HCT116 (cell line): ENCODE measurements at places on chromosomes 13 and 19.

GRCh38 chr13:96460609-96461008 is 370.7 kb downstream of the HS6ST3 start:
- no peak for DNase-seq

- no peak for DNase-seq
Observed at GRCh38 chr19:307793-308420, 16.7 kb upstream of the PLPP2 start.

DNA sequence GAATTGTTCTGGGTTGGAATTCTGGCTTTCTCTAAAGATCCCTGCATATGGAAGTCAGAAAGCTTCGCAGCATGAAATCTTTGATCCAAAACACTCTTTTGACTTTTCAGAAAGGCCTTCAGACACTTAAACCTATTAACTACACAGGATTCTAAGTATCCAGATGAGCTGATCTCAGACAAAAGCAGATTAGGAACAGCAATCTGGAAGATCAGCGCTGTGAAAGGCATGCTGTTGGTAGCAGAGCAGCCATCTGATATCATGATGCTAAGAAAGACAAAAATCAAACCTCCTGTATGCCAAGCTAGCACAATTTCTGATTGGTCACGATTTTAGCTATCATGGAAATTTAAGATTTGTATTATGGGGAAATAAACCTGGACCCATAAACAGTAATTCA is 589.9 kb downstream of the GPC5 start:
- DNase-seq, result no peak

GRCh38 chr19:50835103-50835784 is 1.9 kb upstream of the KLK15 start:
- DNase-seq, result no peak

- no peak for DNase-seq
Observed at GRCh38 chr13:51729866-51730553, 74.0 kb downstream of the DHRS12 start.
